SHP77 treated with DMSO at 0.1 percent for 48 hours (cell line): ENCODE measurements at places on chromosomes 4 and X.

- DNase-seq, result no peak
Observed at GRCh38 chrX:129310000-129310399, 213.3 kb downstream of the SMARCA1 start.

GRCh38 chrX:16239211-16239610, 71.9 kb downstream of the MAGEB17 start:
- DNase-seq, result no peak

DNA sequence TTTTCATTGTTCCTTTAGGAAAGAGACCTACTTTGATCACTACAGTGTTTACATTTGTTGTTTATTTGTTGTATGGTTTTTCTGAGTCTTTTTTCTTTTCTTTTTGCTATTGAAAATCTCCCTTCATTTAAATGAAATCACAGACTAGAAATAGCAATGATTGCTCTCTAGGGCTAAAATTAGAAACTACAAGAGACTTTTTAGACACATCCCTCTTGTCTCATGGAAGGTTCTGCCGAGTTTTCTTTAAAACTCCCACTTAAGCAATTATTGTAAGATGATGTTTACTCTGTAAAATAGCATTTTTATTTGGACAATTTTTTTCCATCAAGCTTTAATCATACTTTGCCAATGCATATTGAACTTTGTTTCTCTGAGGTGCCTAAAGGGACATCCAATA, 136.6 kb downstream of the PALLD start:
- no peak for DNase-seq

GRCh38 chr4:119046263-119046662, 89.4 kb upstream of the MYOZ2 start:
- DNase-seq, result no peak

DNA sequence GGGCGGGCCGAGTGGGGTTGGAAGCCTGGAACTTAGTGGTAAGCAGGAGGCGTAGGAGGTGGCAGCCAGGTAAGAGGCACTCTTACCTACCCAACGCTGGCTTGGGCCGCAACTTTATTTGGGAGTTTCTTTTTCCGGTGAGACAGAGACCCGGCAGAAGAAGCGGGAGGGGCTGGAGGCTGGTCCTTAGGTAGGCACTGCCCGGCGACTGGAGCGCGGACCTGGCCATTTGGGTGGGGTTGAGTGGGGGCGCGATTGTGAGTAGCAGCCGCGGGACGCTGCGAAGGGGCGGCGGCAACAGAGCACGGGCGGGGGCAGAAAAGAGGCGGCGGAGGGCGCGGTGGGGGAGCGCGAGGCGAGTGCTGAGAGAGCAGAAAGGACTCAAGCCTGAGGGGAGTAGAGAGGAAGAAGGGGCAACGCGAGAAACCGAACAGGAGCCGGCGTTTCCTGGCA, 334 bp upstream of the POU4F2 start:
- DNase-seq, result no peak

GRCh38 chr4:107279733-107280132, 243.6 kb upstream of the DKK2 start:
- no peak for DNase-seq

- DNase-seq, result no peak
Observed at GRCh38 chrX:133546441-133546840, 131.2 kb upstream of the GPC4 start.

GRCh38 chr4:150855981-150856510, 159.0 kb downstream of the LRBA start:
- DNase-seq, result no peak

DNA sequence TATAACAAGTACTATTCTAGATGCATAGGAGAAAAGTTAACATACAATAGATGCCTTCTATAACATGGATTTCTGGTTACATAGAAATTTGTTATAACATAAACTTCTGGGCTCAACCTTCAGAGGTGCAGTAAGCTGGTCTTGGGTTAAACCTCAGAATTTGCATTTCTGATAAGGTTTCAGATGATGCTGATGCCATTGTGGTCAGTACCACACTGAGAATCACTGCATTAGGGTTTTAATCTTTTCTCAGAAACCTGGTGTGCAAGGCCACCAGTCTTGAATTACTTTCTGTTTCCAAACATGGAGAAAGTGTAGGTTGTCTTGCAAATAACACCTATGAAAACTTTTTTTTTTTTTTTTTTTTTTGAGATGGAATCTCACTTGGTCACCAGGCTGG, 146.2 kb downstream of the SPOCK3 start:
- DNase-seq, result no peak
